Activated CD4-positive, alpha-beta T cell treated with anti-CD3 and anti-CD28 coated beads for 36 hours (primary cell): ENCODE measurements at places on chromosomes 2 and 18. TPM values are rescaled to one million over a fixed set of nuclear protein-coding genes. Genes with fewer than 3 reads are reported as not detected.

- DNase-seq: no peak
Measured at GRCh38 chr2:190514676-190515075, 19.8 kb downstream of the NEMP2 start.

DNA sequence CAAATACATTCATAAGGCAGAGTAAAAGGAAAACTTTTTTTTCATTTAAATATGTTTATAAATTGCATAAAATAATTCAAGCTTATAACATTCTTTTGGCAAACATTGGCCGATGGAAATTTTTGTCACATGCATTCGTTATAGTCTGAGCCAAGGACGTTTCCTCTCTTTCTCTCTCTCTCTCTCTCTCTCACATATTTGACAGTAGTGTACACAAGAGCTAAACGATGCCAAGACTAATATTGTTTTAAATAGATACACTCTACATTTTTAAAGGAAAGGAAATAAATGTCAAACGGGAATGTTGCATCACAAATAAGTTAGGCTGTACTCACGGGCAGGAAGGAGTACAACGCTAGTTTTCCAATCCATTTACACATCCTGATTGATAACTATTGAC, 251.1 kb upstream of the SMIM21 start:
- no peak for DNase-seq

- no peak for DNase-seq
Measured at GRCh38 chr2:224208007-224208406, 168.9 kb upstream of the SERPINE2 start.

DNA sequence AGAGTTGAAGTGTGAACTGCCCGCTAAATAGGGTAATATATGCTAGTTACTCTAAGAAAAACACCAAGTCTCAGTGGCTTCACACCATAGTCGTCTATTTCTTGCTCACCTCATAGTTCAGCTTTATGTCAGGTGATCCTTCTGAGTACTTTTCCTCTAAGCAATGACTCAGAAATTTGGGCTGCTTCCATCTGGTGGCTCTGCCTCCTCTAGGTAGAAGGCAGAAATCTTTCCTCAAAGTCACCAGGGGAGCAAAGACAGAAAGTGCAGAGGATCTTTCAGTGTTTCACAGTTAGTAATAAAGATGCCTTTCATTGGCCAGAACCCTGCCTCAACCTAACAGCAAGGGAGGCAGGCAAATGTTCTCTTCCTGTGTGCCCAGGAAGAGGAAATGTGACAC, 17.3 kb downstream of the CDH20 start:
- no peak for DNase-seq

ETAA1 gene
- 13.7 TPM for total RNA-seq
